ENCODE measurements at places on chromosomes 11 and 22.

GRCh38 chr11:94749369-94749768 lies 18.8 kb upstream of the AMOTL1 start:
- DNase-seq = no peak

- no peak for DNase-seq
Measured at GRCh38 chr11:109677876-109678275, 255.9 kb downstream of the C11orf87 start.

GRCh38 chr11:85809863-85810262 lies 1.1 kb downstream of the SYTL2 start:
- no peak for DNase-seq

- DNase-seq = no peak
Measured at GRCh38 chr11:129930296-129930695, 34.9 kb upstream of the NFRKB start.

DNA sequence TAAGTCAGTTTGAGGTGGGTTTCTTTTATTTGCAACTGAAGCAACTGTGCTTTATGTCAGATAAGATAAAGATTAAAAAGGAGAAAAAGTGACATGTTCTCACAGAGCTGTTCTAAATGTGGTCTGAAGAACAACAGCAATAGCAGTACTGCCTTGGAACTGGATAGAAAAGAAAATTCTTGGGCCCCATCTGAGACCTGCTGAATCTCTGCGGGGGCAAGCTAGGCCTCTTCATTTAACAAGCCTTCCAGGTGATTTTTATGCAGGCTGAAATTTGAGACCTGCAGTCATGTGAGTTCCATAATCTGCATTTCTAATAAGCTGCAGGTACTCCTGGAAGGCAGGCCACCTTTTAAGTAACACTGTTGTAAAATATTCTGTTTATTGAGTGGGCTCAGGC lies 91.4 kb upstream of the CTSC start:
- DNase-seq = no peak

GRCh38 chr11:44427432-44427831 lies 117.5 kb upstream of the ALX4 start:
- DNase-seq = no peak

- no peak for DNase-seq
Measured at GRCh38 chr11:85590848-85591483, 36.2 kb downstream of the DLG2 start.

DNA sequence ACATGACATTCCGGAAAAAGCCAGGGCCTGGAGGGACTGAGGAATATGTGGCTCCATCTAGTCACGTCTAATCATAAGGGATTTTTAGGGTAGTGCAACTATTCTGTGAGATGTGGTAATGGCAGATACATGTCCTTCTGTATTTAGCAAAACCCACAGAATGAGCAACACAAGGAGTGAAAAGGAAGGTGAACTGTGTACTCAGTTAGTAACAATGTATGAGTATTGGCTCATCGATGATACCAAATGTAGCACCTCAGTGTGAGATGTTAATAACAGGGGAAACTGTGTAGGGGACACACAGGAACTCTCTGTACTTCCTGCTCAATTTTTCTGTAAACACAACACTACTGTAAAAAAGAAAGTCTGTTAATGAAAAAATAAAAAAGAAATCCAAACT lies 42.0 kb upstream of the CARS1 start:
- no peak for DNase-seq

- no peak for DNase-seq
Measured at GRCh38 chr11:47410370-47411264, 2.2 kb downstream of the SLC39A13 start.

DNA sequence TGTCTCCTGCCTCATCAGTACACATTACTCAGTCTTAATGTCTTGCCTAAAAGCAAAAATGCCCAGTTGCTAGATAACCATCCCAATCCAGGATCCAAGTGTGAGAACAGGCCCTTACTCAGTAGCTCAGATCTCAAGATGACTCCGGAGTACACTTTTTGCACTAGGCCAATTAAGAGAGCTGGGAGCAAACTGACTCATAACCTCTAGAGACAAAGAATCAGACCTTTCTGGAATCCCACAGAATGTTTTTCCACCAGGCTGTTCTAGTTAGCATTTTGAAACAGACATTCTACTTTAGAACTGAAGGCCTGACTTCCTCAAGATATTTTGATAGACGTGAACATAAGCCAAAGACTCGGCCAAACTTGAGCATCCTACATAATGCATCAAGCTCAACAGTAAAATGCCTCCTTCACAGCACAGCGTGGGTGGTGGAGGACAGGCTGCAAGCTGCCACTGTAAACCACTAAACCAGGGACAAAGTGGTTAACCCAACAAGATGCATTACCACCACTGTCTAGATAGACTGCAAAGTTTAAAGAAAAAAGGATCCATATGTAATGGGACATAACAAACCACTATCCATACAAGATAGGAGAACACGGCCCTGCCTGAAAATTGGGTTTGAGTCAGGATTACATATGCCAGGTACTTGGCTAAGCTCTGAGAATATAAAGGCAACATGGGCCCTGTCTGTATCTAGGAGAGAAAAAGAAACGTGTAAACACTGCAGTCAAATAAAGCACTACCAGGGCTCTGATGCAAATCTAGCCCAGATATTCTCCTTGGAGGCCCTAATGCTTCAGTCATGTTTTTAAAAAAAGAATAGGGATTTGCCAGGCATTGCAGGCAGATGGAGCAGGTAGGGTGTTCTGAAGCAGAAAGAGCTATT lies 48.3 kb downstream of the MYH9 start:
- DNase-seq = no peak

DNA sequence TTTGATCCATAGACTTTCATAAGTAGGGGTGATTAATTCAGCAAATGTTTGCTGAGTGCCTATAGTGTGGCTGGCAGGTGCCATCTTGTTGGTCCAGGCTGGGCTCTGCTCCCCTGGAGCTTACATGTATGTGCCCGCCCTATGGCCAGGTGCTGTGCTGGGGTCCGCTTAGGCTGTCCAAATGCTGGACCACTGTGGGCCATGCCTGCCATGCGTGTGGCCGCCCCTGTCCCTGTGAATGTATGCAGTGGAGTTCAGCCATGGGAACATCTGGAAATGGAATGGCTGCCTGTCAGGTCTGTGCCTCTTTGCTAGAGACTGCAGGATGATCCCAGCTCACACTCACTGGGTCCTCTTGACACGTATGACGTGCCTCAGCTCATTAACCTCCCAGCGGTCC lies 594.6 kb downstream of the TBC1D22A start:
- DNase-seq = no peak

DNA sequence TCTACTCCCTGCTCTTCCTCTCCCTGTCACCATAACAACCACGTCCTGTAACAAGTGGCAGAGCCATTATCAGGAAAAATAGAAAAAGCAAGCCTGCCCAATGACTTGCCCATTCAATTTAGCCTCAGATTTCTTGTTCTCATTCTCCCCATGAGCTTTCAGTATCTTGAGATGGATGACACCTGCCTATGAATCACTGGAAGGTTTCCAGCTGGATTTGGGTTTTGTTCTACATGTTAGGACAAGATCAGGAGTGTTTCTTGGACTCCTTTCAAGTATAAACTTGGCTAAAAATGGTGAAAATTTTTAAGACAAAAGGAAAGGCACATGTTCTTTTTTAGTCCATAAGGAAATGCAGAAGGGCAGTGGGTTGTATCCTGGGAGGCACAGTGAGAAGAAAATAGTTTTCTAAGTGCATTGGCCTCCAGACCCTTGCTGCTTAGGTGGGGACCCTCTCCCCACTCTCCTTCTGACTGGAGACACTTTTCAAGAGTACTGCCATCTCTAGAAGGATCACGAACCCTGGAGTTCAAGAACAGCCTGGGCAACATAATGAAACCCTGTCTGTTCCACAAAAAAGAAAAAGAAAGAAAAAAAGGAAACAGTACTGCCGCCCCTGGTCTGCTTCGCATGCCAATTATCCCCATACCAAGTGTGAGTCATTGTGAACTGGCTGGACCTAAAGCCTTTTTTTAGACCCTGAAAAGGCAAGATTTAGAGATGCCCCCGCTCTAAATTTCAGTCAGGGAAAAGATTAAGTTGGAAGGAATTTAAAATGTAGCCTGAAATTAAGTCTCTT lies 51.0 kb downstream of the MTNR1B start:
- DNase-seq = no peak

DNA sequence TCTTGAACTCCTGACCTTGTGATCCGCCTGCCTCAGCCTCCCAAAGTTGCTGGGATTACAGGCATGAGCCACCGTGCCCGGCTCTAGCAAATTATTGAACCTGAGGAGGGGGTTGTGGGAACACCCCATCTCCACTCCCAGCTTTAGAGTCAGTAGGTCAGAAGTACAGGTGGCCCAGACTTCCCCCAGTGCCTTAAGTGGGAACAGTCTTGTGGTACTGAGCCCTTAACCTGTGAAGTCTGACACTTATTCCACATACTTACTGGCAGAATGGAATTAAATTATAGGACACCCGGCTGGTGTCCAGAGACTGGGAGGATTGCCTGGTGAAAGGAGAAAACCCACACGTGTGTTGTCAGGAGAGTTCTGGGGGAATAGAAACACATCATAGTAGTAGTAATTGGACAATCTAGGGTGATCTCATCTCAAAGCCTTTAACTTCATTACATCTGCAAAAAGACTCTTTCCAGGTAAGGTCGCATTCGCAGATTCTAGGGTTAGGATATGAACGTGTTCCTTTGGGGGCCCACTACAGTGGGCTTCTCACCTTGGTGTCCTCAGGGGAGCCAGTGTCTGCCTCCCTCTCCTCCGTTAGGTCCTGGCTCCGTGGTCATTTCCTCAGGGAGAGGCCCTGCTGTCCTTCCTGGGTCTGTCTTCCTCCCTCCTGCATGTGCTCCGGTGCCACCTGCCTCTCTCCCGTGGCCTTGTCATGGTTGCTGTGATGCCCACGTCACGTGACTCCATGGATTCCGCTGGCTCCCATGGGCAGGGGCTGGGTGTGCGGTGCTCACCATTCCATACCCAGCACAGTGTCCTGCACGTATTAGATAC lies 63.8 kb downstream of the BCR start:
- DNase-seq = no peak

DNA sequence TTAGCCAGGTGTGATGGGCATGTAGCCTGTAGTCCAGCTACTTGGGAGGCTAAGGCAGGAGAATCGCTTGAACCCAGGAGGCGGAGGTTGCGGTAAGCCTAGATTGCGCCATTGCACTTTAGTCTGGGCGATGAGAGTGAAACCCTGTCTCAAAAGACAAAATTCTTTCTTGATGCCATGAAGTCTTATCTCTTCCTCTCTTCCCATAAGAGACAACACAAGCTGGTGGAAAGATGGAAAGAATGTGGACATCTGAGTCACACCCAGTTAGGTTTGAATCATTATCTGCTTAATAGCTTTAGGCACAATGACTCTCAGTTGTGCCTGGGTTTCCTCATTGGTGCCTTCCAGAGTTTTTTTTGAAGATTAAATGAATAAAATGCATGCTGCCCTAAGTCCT lies 35.3 kb downstream of the KREMEN1 start:
- no peak for DNase-seq

- DNase-seq = peak; percentile 87
Measured at GRCh38 chr22:24146791-24147353, 34.4 kb upstream of the SUSD2 start.

DNA sequence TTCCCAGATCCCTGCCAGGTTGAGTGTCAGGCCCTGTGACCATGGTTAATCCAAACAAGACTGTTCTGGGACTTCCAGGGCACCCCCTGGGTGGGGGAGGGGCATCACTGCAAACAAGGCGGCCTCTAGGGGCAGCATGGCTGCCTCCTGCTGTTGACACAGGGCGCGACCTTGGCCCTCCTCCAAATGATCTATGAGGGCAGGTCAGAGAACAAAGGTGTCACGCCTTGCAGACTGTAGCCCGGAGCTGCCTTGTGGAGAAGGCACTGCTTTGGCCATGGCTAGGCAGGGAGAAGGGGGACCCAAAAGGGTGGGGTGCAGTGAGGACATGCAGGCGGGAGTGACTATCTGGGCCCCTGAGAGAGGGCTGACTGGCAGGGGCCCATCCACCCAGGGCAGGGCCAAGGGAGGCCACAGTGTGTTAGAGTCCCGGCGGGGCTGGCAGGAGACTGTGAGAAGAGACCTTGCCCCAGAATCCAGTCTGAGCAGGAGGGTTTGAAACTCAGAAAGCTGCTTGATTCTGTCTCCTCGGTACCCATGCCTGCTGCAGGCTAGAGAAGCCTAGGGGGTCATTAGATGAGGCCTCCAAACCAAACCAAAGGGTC lies 35.6 kb downstream of the KCNC1 start:
- DNase-seq = no peak

DNA sequence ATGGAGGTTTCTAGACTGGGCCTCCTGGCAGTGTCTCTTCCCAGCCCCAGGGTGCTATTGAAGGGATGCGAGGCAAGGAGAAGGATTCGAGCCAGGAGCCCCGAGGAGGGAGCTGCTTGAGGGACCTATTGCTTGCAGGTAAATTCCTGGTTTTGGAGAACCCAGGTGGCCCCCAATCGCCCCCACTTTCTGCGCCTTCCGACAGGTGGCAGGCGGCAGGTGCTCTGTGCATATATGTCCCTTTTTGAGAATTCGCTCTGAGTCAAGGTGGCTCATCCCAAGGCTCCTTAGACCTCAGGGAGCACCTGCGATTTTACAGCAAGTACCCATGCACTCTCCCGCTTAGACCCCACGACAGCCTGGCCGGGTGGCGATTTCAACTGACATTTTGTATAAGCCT lies 40.3 kb upstream of the SHISAL1 start:
- no peak for DNase-seq

GRCh38 chr22:41425660-41426365 lies 20.8 kb downstream of the TOB2 start:
- DNase-seq = no peak

- no peak for DNase-seq
Measured at GRCh38 chr11:92325416-92325815, 100.8 kb downstream of the FAT3 start.

DNA sequence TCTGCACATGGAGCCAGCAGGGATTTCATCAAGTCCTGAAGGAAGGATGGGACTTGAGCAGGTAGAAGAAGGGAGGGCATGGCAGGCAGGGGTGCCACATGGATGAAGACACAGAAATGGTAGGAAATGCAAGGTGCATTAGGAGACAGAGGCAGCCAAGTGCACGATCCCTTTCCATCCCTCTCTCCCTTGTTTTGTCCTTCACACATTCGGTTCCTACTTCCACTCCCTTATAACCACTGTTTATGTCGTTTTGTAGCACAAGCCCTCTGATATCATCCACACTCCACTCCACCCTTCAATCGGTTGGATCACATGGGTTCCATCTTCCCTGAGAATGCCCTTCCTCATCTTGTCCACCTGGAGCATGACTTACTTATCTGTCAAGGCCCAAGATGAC lies 35.2 kb downstream of the IFT27 start:
- DNase-seq = no peak

- DNase-seq = no peak
Measured at GRCh38 chr11:122893131-122893530, 10.6 kb downstream of the JHY start.

- no peak for DNase-seq
Measured at GRCh38 chr11:76808171-76808570, 25.0 kb downstream of the TSKU start.

GRCh38 chr11:61482513-61482912 lies 26.0 kb upstream of the LRRC10B start:
- DNase-seq = no peak

DNA sequence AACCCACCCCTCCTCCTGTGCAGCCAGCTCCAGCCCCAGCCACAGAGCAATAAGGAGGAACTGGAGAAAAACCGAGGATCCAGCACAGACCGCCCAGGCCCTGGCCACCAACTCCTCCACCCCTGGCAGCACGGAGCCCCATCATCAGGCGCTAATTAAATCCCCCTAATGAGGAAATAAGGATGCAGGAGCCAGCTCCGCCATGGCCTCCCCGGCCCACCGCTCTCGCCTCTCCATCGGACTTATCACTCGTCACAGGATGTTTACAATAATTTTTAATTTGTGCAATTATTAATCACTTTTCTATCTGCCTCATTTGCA lies 42.6 kb downstream of the BUD13 start:
- DNase-seq = no peak
